ENCODE measurements at places on chromosomes 7 and 10.

DNA sequence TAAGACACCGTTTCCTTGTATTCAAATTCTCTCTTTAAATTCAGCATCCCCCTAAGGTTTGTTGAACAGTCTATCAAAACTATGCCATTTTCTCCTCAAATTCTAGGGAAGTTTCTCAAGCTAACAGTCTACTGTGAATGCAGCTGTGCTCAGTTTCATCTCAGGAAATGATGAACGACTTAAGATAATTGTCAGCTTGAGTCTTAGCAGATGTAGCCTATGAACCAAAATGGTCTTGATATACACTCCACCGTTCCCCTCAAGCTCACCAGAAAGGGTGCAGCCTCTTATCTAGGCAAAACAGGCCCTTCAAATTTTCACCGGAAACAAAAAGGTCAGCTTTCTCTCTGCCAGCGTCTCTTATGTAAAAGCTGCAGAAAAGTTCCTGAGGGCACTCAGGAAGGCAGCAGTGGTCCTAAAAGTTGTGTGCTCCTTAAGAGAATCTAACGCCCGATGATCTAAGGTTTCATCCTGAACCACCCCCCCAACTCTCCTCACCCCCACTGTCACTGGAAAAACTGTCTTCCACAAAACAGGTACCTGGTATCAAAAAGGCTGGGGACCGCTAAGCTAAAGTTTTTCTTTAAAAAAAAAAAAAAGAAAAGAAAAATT, 2.1 kb downstream of the DNAJC9 start:
- DNase-seq: no peak

DNA sequence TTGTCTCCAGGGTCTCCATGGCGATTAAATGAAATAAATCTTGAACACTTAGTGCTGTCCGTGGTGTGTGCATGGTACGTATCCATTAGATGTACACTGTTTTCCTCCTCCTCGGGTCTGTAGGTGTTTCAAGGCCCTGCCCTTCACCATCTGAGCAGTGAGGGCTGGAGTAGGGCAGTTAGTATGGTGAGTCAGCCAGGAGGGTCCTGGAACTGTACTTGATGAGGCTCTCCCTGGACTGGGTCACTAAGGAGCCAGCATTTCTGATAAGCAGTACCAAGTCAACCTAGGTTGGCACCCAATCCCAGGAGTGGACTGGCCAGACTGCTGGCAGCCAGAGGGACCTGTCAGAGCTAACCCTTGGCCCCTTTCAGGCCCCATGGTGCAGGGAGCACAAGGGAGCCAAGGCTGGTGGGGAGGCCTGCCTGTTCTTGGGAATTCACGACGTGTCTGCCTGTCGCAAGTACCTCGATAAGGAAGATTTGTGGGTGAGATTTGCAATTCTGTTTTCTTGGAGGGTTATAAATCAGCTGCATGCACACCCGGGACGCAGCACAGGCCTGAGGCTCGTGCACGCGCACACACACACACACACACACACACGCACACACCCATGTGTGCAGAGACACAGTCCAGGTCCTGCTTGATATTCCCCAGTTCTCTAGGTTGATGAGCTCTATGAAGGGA, 114.2 kb downstream of the ZMIZ1 start:
- DNase-seq: no peak

DNA sequence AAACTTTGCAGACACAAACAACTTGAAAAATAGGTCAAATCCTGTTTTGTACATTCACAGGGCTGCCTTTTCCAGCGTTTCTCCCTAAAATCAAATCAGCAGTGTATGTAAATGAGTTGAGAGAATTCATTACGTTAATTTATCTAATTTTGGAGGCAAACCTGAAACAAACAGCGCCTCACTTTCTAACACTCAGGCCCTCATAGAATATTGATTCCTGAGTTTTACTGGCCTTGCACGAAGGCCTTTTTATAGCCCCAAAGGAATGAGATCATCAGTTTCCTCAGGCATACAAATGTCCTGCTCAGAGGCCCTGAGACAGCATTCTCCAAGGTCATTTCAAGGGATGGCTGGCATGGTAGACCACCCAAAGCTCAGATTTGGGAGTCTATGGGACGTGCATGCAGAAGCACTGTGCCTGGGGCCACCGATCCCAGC, 131.7 kb upstream of the CHST15 start:
- no peak for DNase-seq

DNA sequence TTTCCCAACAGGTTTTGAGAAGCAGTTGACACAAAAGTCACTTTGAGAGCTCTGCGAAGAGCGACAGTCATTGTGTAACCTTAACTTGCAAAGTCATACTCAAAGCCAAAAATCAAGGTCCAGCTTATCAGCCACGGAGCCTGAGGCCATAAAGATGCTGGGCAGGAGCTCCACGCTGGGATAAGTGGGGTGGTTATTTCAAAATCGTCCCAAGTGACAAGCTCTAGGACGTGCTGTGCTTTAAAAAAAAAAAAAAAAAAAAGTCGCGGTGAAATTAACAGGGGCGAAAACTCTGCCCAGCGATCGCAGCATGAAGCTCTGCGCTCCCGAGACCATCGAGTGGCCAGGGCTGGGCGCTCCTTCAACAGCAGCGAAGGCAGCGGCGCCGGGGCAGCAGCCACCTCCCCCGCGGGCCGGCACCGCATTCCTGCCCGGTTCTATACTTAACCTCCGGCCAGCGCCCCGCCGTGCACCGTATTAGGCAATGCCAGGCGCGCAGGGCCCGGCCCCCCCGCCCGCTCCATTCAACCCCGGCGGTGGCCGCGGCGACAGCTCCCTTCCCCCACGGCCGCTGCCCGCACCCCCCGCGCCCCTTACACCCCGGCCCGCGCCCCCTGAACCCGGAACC, 657 bp downstream of the HACD1 start:
- peak; percentile 55 for DNase-seq

GRCh38 chr10:59109826-59110225, 66.6 kb upstream of the PHYHIPL start:
- no peak for DNase-seq

DNA sequence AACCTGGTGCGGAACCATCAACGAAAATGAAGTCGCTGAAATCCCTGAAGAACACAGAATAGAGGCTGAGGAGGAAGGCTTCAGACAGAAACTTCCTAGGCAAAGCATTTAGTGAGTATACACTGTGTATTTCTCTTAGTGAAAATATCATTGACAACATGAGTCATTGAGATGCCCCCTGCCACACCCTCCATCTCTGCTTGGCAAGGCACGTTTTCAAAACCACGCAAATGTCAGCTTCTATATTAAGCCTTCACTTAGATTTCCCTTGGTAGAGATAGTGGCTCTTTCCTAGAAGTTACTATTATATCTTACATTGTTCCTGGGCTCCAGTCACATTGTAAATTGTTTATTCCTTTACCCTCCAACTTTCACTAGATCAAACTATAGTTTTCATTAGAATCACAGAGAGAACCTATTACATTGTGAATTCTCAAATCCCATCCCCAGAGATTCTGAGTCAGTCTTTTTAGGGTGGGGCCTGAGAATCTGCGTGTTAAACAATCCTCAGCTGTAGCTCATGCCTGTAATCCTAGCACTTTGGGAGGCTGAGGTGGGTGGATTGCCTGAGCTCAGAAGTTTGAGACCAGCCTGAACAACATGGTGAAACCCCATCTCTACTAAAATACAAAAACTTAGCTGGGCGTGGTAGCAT, 4.6 kb upstream of the SKAP2 start:
- DNase-seq: no peak

GRCh38 chr10:5582736-5583135, 58.0 kb downstream of the CALML3 start:
- DNase-seq: no peak

DNA sequence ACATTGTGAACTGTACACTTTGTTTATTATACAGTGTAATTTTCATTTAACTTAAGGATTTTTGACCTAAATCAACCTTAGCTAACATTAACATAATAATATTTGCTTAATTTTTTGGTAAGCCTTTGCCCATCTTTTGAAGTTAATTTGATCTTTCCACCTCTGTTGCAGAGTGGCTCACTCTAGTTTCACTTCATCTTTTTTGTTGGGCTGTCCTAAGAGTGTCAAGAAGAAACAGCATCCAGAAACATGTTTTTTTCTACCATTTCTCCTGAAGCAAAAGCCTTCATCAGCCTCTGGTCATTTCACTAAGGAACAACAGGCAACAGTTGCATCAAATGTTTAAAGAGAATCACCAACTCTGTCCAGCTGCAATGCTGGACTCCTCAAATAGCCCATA, 824.7 kb downstream of the REEP3 start:
- DNase-seq: no peak

GRCh38 chr7:34153656-34154270, 248.4 kb downstream of the BMPER start:
- no peak for DNase-seq

GRCh38 chr7:141477865-141478264, 73.3 kb upstream of the AGK start:
- no peak for DNase-seq

GRCh38 chr10:94425942-94426341, 23.6 kb downstream of the TBC1D12 start:
- no peak for DNase-seq

GRCh38 chr7:139775829-139776266, 1.9 kb downstream of the HIPK2 start:
- peak; percentile 78 for DNase-seq

GRCh38 chr7:158396301-158396905, 191.2 kb downstream of the PTPRN2 start:
- DNase-seq: no peak

DNA sequence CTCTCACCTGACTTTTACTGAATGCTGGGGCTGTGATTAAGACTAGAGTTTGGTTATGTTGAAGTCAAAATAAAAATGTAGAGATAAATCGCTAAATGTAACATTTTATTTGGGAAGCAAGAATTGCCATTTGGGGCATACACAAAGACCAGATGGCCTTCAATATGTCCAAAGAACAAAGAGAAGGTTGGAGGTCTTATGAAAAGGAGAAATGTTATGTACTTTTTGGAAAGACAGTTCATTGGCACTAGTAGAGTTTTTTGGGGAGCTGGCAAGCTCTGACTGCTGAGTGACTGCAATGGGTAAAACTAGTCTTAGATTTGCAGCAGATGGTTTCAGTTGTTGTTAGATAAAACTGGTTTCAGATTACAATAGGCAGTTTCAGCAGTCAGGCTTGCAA, 35.6 kb upstream of the GALNT17 start:
- no peak for DNase-seq

DNA sequence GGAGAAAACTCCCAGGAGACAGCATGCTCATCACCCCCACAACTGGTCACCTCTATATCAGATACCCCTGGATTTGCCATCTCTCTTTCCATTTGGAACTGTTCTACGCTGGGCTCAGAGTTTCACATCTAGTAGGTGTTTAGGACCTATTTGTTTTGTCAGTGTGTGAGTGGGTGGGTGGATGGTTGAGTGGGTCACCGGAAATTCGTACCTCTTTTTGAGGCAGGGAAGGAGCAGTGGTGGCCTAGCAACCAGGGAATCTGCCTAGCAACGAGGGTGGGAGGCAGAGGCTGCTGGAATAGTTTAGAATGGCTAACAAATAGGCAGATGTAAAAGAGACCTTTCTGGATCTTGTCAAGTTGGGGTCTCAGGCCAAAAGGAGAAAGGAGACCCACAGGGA, 23.2 kb upstream of the SLF2 start:
- no peak for DNase-seq

DNA sequence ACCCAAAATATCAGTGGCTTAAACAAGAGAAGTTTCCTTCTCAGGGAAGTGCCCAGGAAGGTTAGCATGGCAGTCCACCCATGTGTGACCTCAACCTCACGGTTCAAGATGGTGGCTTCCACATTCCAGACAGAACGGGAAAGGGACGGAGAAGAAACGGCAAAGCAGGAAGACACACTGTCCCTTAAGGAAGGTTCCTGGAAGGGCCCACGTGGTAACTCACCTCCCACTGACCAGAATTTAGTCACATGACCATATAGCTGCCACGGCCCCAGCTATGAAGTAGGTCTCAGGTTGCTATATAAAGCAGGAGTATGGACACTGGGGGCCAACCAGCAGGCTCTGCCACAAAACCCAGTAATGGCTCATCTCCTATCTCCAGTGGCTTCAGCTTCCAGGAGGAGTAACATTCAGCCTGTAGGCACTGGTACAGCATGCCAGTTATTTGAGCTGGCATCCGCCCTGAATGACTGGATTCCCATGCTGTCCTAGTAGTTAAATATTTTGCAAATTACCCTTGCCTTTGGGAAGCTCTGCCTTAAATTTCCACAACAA, 278.5 kb upstream of the KLF14 start:
- no peak for DNase-seq

DNA sequence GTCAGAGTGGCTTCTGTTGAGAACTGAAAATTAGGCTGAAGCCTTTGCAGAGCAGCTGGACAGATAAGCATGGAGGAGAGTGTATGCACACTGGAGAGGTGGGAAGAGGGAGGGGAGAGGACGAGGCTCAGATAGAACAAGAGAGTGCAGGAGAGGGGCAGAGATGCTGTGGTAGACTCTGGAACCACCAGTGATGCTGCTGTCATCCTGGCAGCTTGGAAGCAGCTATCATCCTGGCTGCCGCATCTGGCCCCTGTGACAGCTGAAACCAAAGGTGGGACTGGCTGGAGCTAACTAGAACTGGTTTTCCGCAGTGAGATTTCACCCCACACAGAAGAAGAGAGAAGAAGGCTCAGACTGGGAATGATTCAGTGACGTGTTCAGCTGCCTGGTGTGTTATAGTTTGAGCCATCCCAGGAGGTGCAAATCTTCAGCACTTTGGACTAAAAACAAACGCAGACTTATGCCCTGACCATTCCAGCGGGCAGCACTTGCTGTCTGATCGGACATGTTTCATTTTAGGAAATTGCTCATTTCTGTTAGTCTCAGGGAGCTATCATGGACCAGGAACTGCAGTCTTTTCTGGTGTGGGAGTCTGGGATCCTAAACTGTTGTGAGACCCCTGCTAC, 38.4 kb downstream of the EEPD1 start:
- DNase-seq: no peak

DNA sequence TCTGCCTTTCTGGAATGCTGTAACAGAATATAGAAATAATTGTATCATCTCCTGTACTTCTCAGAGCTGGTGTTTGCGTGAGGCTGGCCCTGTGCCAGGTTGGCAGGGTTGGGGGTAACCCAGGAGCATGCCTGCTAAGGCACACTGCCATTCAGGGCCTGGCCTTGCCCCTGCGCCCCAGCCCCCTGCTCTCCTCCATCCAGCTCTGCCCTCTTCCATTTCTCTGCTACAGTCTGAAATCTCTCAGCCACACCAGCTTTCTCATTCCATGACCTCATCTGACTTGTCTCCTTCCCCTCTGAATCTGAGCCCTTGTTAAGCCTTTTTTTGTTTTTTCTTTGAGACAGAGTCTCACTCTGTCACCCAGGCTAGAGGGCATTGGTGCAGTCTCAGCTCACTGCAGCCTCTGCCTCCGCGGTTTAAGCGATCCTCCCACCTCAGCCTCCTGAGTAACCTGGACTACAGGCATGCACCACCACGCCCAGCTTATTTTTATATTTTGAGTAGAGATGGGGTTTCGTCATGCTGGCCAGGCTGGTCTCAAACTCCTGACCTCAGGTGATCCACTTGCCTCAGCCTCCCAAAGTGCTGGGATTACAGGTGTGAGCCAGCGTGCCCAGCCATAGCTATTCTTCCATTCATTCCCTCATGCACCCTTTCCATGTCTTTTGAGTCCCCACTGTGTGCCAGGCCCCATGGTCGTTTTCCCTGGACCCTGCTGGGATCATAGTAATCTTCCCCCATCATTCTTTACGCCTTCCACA, 206.8 kb downstream of the CUX1 start:
- DNase-seq: no peak

- no peak for DNase-seq
Measured at GRCh38 chr7:133061357-133061756, 20.5 kb downstream of the CHCHD3 start.

GRCh38 chr7:48964074-48964473, 39.7 kb downstream of the CDC14C start:
- DNase-seq: no peak
